Lower leg skin (tissue), 4 donors: ENCODE measurements at places on chromosomes 3 and 15. TPM values are rescaled to one million over a fixed set of nuclear protein-coding genes. Genes with fewer than 3 reads are reported as not detected.

DNA sequence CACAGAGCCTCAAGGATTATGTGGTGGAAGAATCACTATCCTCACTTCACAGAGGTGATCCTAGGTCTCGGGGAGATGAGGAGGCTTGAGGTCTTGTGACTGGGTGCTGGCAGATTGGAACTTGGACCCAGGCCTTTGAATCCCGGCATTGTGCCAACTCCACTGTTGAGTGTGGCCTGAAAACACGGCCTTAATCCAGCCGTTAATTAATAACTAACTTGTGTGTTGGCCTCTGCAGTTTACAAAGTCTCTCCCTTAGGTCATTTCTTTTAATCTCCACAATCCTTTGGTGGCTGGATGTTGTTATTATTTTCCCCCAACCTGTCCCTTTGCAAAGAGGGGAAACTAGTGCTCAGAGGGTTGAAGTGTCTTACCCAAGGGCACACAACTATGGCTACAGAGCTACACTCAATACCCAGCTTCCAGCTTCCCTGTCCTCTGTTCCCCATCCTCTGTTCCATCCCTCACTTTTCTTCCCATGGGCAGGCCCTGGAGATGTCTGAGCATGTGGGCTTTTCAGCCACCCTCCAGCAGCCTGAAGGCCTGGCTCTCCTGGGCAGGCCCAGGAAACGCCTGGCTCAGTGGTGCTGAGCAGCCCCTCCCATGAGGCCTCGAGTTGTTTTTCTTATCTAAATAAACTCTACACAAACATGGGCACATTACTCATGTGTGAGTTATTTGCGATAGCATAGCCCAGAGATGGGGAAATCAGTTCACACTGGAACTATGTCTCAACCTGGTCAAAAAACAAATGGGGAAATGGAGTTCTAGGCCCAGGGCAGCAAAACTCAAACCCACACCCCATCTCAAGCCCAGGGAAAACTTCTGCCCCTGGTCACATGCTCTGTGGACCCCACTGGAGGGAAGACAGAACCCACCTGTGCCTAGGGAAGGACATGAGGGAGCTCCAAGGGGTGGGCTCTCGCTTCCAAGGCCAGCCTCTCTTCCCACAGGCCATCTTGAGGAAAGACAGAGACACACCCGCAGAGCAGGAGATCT lies 16.8 kb upstream of the SMAD3 start:
- no peak for DNase-seq

GRCh38 chr3:132352556-132353143 lies 35.4 kb downstream of the ACP3 start:
- no peak for DNase-seq

- no peak for DNase-seq
Observed at GRCh38 chr15:85691350-85692240, 103.1 kb downstream of the KLHL25 start.

GRCh38 chr15:70833861-70834765 lies 19.8 kb downstream of the LARP6 start:
- no peak for DNase-seq

Gene ECE2
- not detected for total RNA-seq

GRCh38 chr15:69758291-69758771 lies 305.7 kb downstream of the RPLP1 start:
- DNase-seq: no peak

Gene MESP1
- 1.4 TPM for total RNA-seq

Gene LRRC15
- total RNA-seq: 0.08 TPM

GRCh38 chr15:57923750-57924149 lies 141.8 kb downstream of the ALDH1A2 start:
- DNase-seq: no peak

DNA sequence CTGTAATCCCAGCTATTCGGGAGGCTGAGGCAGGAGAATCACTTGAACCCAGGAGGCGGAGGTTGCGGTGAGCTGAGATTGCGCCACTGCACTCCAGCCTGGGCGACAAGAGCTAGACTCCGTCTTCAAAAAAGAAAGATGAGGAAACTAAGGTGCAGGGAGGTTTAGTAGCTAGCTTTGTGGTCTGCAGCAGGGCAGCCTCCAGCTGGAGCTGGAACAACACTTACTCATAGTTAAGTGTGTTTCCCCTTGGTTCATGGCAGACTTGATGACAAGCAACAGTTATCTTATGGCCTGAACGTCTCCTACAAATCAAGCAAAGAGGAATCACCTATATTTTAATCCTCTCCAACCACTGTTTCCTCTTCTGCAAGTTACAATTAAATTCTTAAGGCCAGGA lies 12.6 kb downstream of the KAT2B start:
- no peak for DNase-seq

Gene ASTE1
- 5.0 TPM for total RNA-seq

GRCh38 chr15:47644722-47645121 lies 72.6 kb upstream of the SEMA6D start:
- DNase-seq: no peak

DNA sequence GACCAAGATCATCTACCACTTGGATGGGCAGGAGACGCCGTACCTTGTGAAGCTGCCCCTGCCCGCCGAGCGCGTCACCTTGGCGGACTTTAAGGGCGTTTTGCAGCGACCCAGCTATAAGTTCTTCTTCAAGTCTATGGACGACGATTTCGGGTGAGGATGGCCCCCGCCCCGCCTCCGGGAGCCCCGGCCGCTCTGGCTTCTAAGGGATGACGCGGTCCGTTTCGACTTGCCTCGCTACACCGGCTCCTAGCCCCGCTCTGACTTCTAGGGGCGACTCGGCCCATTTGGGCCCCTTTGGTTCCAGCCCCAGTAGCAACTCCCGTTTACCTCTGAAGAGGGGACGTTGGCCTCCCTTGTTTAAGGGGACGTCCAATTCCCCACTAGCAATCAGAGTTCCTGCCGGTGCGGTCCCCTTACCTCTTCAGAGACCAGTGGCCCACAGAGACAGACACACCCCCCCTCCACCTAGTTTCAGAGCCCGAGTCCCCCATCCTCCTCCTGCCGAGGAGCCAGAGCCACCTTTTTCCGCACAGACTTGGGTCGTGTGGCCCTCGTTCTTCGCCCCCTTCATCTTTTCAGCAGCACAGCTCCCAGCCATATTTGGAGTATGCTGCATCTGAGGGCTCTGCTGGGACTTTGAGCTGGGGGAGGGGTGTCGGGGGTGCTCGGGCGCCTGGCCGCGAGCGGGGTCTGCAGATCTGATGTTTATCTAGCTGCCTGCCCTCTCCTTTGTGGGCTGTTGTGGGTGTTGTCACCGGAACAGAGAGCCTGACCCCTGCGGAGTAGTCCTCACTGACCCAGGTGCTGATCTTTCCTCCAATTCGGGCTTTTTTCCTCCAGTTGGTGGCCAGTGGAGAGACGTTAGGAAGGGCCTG lies 706 bp downstream of the DVL3 start:
- DNase-seq: peak; percentile 90

DNA sequence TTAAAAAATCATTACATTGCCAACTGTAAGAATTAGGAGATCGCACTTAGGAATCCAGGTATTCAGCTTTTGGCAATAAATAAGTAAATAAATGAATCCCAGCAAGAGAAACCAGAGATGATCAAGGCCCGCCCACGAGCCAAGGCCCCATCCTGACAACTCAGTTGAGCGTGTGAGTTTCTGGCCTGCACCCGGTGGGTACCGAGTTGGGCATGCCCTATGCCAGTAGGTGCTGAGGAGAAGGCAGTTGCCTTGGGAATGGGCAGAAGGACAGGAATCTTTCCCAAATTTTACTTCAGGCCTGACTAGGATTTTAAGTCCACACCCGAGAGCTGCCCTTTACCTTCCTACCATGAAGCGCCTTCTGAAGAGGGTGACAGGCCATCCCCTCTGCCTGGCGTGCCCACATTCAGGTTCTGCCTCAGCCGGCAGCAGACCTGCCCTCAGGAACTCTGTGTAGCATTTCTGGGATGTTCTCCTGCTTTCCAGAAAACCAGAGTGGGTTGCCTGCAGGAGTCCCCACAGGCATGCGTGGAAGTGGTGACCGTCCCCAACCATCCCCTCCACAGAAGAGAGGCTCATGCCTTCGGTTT lies 99.3 kb upstream of the ALDH1A3 start:
- peak; percentile 63 for DNase-seq

GRCh38 chr15:78599189-78599588 lies 21.6 kb downstream of the CHRNA3 start:
- no peak for DNase-seq

GRCh38 chr15:101046826-101047225 lies 127.7 kb downstream of the LRRK1 start:
- DNase-seq: no peak

- DNase-seq: no peak
Observed at GRCh38 chr15:73403171-73403570, 34.4 kb upstream of the HCN4 start.

Gene CPEB1
- total RNA-seq: 1.9 TPM

DNA sequence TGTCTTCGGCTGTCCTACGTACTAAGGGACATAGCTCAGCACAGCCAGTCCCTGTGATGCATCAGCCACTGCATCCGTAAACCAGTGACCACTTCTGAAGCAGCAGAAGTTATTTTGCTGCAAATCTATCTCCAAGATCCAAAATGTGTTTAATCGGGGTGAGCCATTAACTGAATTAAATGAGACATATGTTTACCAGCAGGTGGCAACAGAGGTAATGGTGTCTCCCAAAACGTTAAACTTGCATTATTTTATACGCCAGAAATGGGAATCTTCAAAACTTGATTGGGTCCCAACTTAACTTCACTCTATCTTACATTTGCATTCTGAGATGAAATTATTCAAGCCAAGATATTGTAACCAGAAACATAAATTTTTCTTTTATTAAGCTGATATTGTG lies 75.3 kb upstream of the BOC start:
- DNase-seq: no peak

GRCh38 chr3:9746330-9746729 lies 3.4 kb upstream of the OGG1 start:
- DNase-seq: no peak

- peak; percentile 90 for DNase-seq
Observed at GRCh38 chr3:98612587-98612986, 19.2 kb upstream of the CPOX start.

DNA sequence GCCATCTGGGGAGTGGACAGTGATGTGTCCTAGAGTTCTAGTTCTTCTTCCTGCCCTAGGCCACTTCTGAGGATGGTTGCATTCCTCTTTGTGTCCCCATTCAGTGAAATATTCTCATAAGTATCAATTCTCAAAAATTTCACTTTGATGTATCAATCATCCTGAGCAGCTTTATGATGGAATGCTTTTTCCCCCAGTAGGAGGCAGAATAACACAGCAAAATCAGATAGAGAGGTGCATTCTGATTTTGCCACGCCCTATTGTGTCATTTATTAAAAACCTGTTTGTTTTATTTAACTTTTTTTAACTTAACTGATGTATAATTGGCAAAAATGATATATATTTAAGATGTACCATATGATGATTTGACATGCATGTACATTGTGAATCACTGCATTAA lies 656.0 kb upstream of the GRM7 start:
- DNase-seq: no peak

DNA sequence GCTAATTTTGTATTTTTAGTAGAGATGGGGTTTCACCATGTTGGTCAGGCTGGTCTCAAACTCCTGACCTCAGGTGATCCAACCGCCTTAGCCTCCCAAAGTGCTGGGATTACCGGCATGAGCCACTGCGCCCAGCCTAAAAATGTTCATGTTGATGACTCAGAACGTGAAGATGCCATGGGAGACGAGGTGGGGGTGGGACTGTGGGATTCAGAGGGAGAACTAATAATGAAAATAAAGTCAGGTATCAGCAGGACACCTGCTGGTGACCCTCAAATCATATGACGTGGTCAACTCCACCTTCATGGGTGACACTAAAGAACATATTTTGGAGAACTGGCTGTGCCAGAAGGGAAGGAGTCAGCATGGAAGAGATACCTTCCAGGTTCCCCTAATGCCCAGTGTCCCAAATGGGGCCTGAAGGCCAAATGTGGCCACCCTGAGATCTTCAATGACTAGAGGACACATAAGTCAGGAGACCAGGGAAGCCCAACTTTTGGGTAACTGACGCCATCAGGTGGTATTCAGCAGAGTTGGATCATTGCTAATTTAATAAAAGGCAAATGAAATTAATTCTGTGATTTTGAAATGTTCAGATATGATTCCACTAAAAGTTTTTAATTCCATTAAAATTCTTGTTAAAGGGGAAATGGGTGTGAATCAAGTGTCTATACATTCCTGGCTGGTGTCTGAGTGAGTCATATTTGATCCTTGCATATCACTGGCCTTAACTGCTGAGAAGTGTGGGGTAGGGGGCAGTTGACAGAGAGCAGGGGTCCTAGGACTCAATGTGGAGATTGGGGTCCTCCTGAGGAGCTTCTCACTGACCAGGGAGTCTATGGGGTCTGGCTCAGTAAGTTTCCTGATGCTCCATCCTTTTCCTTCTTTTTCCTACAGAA lies 88.6 kb upstream of the GSK3B start:
- DNase-seq: no peak

DNA sequence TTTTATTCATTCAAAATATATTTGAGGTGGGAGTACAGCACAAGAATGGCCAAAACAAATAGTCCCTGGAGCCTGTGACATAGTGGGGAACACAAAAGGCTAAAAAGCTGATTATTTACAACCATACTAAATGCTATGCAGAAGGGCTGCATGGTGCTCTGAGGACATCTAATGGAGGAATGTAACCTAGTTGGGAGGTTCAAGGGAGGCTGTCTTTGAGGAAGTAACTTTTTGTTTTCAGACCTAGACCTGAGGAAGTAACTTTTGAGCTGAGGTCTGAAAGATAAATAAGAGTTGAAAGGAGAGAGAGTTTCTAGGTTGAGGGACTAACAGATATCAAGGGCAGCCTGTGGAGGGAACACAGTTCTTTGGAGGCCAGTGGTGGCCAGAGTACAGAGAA lies 34.8 kb upstream of the RASA2 start:
- DNase-seq: no peak

- no peak for DNase-seq
Observed at GRCh38 chr3:193777524-193777923, 184.5 kb downstream of the OPA1 start.

DNA sequence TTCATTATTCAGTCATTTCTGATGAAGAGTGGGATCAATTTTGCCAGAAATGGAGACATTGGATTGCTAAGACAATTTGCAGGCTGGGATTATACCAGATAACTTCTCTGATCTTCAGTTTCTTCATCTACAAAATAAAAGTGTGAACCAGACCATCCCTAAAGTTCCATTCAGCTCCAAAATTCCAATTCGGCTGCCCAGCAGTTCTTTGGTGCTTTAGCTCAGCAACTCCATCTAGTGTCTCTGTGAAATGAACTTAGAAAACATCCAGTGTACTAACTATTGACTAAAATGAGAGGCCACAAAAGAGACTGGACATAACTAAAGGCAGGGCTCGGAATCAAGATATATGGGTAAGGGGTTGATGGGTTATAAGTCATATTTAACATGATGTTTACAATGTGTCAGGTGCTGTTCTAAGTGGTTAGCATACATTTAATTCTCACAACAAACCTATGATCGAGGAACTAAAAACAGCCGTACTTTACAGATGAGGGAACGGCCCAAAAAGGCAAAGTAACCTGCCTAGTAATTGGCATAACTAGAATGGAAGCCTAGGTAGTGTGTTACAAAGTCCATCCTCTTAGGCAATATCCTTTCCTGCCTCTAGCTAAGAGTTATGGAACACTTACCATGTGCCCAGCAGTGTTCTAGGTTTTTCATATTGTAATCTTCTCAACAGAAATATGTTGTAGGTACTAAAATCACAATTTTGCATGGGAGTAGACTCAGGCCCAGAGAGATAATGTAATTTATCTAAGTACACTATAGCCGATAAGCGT lies 17.0 kb downstream of the THAP10 start:
- DNase-seq: no peak

Gene CPN2
- total RNA-seq: not detected
